Stimulated activated CD8-positive, alpha-beta memory T cell treated with anti-CD3 and anti-CD28 coated beads, Interleukin-7, amount 100 ng/mL, for 24 hours (primary cell): ENCODE measurements at places on chromosomes 6 and 20.

GRCh38 chr6:122578961-122579360, 31.2 kb upstream of the PKIB start:
- no peak for DNase-seq

- DNase-seq = no peak
Observed at GRCh38 chr6:75778757-75779156, 29.7 kb downstream of the MYO6 start.

- DNase-seq = no peak
Observed at GRCh38 chr20:56773749-56774148, 144.6 kb downstream of the TFAP2C start.

DNA sequence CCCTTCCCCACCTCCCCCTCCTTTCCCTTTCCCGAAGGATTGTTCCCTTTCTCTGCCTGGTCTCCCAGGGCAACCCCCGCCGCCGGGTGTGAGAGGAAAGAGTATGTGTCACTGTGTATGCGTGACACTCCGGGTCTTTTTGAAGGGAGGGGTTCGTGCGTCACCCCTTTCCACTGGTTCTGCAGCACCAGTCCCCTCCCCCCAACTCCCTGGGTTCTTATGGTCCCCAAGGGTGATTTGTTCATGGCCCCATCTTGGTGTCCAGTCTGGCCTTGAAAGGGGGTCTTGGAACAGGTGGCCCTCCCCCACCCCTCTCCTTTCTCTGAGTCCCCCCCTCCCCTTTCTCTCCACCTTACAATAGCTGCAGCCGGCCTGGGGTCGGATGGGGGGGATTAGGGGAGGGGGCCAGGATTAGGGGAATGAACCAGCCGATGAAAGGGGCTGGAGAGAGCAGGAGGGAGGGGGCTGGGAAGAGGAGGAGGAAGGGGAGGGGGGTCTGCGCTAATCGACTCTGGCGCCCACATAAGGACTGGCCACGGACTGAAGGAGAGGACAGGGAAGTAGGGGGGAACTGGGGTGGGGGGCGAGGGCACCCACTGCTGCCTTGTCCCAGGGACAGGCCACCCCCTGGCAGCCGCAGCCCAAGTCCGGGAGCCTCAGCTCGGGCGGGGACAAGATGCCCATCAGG, 1.3 kb upstream of the RING1 start:
- DNase-seq = no peak

DNA sequence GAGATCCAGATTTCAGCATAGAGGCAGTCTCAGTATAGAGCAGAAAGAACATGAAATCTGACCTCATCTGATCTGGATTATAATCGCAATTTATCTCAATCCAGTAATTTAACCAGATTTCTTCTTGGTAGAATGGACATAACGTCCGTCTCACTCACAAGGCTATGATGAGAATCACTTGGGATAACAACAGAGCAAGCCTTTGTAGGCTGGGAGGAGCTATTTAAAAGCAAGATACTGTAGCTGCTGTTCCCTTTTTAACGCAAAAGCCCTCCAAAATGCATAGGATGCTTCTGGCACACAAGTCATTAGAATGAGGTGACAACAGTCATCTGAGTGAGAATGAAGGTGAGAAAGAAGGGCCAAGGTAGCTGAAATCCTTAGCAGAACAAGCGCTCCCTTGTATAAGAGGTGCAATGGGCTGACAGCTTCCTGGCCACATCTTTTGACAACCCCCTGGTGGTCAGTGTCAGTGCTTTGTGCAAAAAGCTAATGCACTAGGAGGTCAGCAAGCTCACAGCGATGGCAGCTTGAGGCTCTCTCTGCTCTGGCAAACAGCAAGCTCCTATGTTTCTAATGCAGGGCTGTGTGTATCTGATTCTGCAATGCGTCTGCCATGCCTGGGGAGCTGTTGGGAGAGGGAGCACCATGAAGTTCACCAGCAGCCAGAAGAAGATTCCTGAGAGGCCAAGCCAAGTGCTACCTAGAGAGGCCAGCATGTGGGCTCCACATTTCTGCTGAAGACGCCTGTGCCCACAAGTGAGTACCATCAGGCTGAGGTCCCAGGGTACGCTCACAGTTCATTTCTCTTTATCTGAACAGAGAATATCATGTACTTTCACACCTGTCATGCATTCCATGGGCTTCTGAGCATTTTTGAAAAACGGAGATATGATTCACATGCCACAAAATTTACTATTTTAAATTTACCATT, 16.2 kb downstream of the METTL24 start:
- no peak for DNase-seq

DNA sequence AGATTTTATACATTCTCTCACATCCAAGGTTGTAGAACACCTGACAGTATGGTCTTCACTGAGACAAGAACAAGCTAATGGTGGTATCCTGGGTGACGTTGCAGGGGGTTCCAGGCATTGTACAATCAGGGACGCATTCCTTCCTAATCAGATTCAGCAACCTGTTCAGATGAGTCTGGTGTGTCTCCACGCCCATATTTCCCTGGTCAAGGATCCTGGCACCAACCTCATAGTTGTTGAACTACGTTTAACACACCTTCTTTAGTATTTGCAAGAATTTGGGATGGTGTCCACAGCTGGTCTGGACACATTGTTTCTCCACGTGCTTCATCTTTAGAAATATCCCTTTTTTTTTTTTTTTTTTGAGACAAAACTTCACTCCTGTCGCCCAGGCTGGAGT, 161.0 kb upstream of the CDYL start:
- DNase-seq = no peak

DNA sequence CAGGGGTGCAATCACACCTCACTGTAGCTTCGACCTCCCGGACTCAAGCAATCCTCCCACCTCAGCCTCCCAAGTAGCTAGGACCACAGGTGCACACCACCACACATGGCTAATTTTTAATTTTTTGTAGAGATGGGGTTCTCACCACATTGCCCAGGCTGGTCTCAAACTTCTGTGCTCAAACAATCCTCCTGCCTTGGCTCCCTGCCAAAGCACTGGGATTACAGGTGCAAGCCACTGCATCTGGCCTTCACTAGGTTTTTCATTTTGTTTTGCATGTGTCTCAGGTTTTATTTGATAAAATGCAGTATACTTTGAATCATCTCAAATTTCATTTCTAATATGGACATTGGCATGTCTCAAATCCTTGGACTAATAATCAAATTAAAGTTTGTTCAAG, 98.7 kb downstream of the SLC16A10 start:
- no peak for DNase-seq

DNA sequence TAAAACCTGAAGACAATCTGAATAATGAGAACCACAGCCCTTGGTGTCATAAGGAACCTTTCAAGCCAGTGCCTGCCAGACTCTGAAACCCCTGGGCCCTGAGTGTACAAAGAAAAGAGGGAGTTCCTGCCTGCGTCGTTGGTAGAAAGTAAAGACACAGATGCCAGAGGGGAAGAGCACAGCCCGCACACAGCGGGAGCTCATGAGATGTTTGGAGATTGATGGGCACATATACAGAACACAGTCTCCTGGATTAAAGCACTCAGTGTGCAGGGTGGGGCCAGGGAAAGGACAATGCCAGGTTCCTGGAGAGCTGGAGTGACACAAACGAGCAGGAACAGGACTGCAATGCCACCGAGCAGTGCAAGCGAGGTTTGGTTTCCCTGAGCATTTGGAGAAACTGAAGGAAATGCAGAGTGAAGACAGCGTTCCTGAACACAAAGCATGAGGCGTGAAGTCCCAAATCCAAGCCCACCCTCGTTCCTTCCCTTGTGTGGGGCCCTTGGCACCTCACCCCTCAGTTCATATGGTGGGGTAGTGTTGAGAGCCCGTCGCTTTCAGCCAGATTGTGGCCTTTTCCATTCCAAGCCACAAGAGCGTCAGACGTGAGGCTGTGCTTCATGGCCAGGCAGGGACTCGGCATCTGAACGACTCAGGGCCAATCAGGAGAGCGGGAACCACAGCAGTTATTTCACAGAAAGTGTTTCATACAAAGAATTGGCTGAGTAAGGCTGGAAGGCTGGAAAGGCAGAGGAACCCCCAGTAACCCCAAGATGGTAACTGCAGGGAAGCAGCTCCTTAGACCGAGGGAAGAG, 41.0 kb upstream of the RPS6KA2 start:
- DNase-seq = no peak

- no peak for DNase-seq
Observed at GRCh38 chr20:20465252-20465651, 97.3 kb downstream of the INSM1 start.

DNA sequence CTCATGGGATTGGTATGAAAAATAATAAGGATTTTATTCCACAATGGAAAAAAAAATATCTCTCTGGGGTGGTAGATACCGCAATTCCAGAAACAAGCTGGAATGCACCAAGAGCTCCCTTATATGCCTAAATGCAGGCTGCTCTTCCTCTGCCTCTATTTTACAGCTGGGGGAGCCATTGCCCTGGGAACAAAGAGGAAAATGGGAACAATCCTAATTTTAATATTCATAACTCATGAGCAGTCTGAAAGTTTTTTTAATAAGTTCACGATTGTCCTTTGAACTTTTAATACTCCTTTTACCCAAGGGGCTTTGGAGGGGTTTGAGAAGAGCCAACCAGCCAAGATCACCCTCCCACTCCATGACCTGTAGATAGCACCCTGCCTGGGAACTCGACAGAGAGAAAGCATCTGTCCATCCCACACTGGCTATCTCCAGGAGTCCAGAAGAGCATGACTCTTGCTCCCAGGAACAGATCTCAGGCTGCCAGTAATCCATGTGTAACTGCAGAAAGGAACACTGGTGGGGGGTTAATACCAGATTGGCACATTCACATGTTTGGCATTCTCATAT, 74.7 kb downstream of the CD83 start:
- no peak for DNase-seq

DNA sequence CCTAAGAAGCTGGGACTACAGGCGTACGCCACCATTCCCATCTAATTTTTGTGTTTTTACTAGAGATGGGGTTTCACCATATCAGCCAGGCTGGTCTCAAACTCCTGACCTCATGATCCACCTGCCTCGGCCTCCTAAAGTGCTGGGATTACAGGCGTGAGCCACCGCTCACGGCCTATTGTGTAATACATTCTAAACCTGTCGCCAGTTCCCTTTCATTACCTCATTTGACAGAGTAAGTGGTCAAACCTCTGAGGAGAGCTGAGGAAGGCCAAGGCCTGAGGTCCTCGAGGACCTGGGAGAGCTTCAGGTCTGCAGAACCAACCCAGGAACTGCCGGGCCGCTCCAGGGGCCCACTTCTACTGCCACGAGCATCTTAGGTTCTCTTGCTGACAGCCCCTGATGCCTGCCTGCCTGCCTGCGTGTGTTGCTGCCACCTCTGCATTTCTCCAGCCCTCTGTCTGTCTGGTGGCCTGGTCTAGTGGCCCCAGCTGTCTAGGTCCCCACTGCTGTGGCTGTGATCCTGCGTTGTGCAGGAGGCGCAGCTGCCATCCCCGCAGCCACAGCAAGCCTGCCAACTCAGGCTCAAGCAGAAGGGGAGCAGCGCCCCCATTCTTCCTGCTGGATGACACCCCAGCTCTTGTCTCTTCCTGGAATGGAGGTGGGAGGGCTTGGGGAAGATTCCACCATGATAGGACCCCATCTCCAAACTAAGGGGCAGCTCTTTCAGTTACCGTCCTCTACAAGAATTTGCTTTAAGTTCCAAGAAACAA, 45.3 kb downstream of the PRR18 start:
- DNase-seq = no peak

DNA sequence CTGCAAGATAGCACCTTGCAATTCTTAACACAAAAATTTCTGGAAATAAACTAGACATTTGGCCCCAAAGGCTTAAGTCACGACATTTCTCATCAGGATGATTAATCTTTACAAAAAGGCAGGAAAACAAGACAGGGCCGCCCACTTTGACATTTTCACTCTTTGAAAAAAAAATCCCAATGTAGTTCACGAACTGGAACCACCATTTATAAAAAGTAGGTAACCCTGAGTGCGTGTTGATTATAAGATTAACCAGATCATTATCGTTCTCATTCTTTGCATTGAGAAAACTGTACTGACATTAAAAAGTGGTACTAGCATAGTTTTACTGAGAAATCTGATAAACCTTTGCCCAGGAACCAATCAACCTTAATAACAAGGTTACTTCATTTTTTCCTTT, 108.8 kb downstream of the HUS1B start:
- no peak for DNase-seq

DNA sequence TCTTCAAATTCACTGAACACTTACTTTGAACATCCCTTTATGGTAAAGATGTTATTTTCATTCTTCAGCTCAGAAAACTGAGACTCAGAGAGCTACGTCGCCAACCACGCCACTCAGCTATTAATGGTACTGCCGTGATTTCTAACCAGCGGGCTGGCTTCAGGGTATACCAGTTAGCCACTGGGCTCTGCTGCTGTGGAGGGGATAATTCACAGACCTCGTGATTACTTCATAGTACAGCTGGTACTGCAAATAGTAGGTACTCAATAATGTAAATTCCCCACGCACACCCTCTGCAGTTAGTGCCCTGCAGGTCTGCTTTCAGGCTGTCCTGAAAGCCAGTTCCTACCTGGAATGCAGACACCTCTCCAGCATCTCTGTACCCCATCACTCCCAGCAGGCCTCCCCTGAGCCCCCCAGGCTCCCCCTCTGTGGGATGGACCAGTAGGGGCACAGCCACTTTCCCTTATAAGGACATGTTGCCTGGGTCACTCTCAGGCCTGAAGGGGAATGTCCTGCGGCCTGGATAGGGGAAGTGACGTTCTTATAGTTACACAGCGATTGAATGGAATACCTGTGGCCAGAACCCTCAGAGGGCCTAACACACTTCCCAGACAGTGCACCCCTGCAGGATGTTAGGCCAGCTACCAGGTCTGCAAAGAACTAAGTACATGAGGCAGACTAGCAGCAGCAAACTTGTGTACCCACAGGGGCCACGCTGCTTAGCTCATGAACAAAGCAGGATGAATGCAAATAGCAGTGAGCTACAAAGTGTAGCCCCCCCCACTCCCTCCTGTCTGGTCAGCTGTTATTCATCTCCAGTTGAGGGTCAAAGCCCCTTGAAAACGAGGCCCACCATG, 1.3 kb upstream of the OCSTAMP start:
- DNase-seq = no peak

GRCh38 chr6:32655203-32655710, 11.2 kb downstream of the HLA-DQB1 start:
- DNase-seq = no peak

DNA sequence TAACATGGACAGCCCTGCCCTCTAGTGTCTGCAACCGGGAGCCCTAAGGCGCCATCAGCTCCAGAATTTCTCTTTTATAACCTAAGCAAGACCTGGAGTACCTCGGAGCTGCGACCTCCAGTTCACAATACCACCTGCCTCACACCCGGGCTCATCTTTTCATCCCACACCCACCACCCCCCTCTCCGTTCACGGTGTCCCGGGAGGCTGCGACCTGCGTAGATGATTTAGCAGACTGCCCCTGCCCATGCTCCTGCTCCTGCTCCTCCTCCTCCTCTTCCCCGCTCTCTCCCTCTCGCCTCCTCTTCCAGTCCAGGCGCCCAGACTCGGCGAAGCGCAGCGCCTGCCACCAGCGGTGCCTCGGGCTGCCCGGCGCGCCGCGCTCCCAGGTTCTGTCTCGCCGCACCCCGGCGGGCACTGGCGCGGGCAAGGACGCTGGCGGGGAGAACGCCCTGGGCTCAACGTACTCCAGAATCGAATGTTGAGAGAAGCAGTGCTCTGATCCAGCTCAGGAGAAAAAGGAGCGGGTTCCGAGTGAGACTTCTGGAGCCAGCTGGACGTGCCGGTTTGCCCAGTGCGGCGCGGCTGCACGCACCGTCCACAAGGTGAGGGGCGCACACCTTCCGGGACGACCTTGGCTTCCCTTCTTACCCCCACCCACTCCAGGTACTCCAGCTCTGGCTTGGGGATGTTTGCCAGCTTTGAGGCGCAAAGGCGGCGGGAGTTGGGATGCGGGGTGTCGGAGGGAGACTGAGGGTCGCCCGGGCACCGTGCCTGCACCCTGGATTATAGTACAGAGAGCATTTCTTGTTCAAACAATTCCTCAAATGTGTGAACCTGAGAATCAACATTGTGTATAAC, at the start of gene HTR1E:
Gene HTR1E (plus strand): TSS at position 310 of the 861 bp plus-strand sequence. CDS start 77,807 bp downstream, outside the sequence.
- no peak for DNase-seq
